Muscle of leg (tissue), 16 donors: ENCODE measurements at places on chromosomes 7 and 10. TPM values are rescaled to one million over a fixed set of nuclear protein-coding genes. Genes with fewer than 3 reads are reported as not detected.

- DNase-seq: peak; percentile 92
- H3K36me3 ChIP-seq: no peaks in the 10 kb centered on the region
- H3K4me1 ChIP-seq: peaks cover 22% of the 10 kb centered on the region
- H3K27ac ChIP-seq: peak overlapping the region; percentile 67
These were observed 159.3 kb downstream of the BMPER start for GRCh38 chr7:34064519-34065158.

DNA sequence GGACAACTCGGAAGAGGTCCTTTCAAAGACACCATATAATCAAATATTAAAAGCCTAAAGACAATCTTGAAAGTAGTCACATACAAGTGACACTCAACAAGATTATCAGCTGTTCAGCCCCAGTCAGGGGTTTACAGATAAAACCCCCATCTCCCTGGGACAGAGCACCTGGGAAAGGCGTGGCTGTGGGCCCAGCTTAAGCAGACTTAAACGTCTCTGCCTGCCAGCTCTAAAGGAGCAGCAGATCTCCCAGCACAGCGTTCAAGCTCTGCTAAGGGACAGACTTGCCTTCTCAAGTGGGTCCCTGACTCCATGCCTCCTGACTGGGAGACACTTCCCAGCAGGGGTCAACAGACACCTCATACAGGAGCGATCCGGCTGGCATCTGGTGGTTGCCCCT is 18.0 kb downstream of the CDCA7L start:
- H3K4me1 ChIP-seq: no peaks in the 10 kb centered on the region
- H3K36me3 ChIP-seq: no peaks in the 10 kb centered on the region
- H3K4me3 ChIP-seq: no peak overlapping the region
- no peaks in the 10 kb centered on the region for H3K27me3 ChIP-seq

- no peaks in the 10 kb centered on the region for H3K36me3 ChIP-seq
- H3K27ac ChIP-seq: no peak overlapping the region
- H3K4me3 ChIP-seq: no peak overlapping the region
- H3K27me3 ChIP-seq: no peaks in the 10 kb centered on the region
- no peak for DNase-seq
These were observed 31.8 kb upstream of the TM9SF3 start for GRCh38 chr10:96618653-96619052.

DNA sequence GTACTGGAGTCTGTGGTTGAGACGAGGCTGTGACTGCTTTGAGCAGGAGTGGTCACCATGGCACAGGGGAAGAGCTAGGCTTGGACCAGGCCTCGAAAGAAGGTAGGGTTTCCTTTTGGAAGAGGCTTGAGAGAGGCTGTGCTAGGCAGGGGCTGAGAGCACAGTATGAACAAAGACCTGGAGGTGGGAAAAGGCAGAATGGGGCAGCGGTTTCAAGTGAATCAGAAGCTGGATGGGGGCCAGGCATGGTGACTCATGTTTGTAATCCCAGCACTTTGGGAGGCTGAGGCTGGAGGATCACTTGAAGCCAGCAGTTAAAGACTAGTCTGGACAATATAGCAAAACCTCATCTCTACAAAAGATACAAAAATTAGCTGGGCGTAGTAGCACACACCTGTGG is 65.9 kb downstream of the CLIP2 start:
- H3K4me3 ChIP-seq: no peak overlapping the region
- no peaks in the 10 kb centered on the region for H3K27me3 ChIP-seq
- no peaks in the 10 kb centered on the region for H3K4me1 ChIP-seq
- DNase-seq: no peak
- H3K27ac ChIP-seq: no peak overlapping the region
- H3K36me3 ChIP-seq: peaks cover 38% of the 10 kb centered on the region

DNA sequence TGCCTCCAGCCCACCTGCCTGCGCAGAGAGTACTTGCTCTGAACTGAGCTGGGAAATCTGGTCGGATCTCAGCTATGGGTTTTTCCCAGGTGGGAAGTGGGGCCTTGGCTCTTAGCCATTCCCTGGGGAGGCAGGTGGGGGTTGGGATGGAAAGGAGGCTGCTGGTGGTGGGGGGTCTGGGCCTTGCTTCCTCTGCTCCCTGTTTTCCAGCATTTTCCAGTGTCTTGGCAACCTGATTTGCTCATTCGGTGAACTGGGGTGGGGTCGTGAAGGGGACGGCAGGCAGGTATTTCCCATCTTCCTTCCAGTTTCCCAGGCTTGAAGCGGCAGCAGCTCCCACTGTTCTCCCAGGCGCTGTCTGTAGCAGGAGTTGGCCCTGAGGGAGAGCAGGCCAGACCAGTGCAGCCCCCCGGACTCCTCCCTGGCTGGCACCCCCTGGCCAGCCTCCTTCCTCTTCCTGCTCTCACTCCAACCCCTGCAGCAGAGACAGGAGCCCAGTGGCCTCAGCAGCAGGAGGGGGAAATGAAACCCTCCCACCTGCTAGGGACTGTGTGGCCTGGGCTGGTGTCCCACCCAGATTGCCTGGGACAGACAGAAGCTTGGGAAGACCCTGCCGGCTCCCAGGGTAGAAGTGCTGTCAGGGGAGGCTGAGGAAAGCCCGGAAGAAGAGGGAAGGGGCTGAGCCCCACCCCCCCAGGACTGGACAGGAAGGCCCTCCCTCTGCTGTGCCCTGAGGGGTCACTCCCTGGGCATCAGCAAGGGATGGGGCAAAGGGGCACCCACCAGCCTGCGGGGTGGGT is 6.6 kb downstream of the TRIM8 start:
- peaks cover 68% of the 10 kb centered on the region for H3K4me1 ChIP-seq
- H3K27ac ChIP-seq: peak overlapping the region; percentile 13
- H3K27me3 ChIP-seq: no peaks in the 10 kb centered on the region
- H3K36me3 ChIP-seq: peaks cover 75% of the 10 kb centered on the region

The NEUROD6 gene
- total RNA-seq: 0.04 TPM

- no peaks in the 10 kb centered on the region for H3K36me3 ChIP-seq
- no peak for DNase-seq
- H3K4me1 ChIP-seq: no peaks in the 10 kb centered on the region
- H3K27ac ChIP-seq: no peak overlapping the region
- H3K4me3 ChIP-seq: no peak overlapping the region
These were observed 105.3 kb upstream of the TPK1 start for GRCh38 chr7:144941127-144941526.

The PRSS37 gene
- not detected for total RNA-seq

The OPALIN gene
- total RNA-seq: not detected

The HOXA4 gene
- total RNA-seq: 3.2 TPM

- H3K27ac ChIP-seq: peak overlapping the region; percentile 97
- peak; percentile 42 for DNase-seq
- H3K27me3 ChIP-seq: no peaks in the 10 kb centered on the region
These were observed 1.3 kb downstream of the CASP2 start for GRCh38 chr7:143289421-143289820.

The CYP2C8 gene
- total RNA-seq: 0.13 TPM

DNA sequence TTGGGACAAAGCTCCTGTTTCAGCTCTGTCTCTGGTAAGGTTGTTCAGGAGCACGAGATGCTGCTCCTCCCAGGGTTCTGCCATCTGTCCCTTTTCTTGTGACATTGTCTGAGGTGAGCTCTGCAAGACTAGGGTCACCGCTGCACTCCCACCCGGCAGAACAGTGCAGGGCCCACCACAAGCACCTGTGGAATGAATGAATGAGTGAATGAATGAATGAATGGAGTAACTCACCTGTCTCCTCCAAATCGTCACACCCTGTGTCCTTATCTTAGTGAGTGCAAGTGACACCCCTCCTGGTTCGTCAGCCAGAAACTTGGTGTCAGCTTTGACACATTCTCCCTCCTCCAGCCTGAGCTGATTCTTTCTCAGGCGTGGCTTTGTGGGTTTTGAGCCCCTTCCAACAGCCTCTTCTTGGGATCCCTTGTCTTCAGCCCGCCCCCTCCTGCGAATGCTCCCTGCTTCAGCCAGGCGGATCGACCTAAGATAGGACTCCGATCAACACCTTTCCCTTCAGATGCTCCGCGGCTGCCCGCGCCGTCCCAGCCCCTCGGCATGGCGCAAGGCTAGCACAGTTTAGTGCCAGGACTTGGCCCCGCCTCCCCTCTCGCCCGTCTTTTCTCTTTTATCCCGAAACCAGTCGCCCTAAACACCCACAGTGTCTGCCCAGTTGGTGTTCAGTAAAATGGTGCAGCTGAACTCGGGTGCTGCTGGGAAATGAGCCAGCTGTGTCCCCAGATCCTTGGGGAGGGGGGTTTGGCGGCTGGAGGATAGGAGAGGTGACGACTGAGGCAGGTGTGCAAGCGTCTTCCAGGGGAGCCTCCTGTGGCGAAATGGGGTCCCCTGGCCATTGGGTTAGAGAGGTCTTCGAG is 89.3 kb downstream of the BEND7 start:
- H3K4me3 ChIP-seq: peak overlapping the region; percentile 25
- peaks cover 36% of the 10 kb centered on the region for H3K27me3 ChIP-seq
- H3K36me3 ChIP-seq: no peaks in the 10 kb centered on the region
- no peak overlapping the region for H3K27ac ChIP-seq

The SLC26A3 gene
- total RNA-seq: not detected

The IFIT1B gene
- total RNA-seq: 1.1 TPM

DNA sequence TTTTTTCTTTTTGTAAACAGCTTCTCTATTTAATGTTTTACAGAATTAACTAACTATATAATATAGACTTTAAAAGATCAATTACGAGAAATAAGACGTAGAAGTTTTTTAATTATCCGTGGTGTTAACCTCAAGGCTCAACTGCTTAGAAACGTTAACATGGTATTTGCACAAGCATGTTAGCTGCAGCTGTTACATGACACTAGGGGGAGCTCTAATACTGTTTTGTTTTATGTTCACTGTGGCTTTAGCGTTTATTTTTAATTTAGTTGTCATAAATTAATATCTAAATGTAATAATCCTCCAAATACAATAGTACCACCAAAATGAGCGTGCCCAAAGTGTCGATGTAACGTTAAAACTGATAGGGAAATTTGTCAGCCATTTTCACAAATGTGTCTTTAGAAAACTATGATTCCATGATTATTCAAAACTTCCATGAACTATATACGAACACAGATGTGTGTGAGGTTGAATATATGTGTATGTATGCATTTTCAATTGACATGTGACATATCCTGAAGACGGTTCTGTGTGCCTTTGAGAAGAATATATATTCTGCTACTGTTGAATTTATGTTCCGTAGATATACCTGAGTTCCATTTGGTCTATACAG is 828.8 kb upstream of the MBL2 start:
- DNase-seq: peak; percentile 46
- no peak overlapping the region for H3K27ac ChIP-seq
- no peaks in the 10 kb centered on the region for H3K4me1 ChIP-seq
- H3K4me3 ChIP-seq: no peak overlapping the region
- no peaks in the 10 kb centered on the region for H3K27me3 ChIP-seq

- H3K27me3 ChIP-seq: peaks cover 23% of the 10 kb centered on the region
- DNase-seq: no peak
- no peaks in the 10 kb centered on the region for H3K36me3 ChIP-seq
- H3K4me1 ChIP-seq: peaks cover 3% of the 10 kb centered on the region
- no peak overlapping the region for H3K27ac ChIP-seq
- H3K4me3 ChIP-seq: no peak overlapping the region
These were observed 13.7 kb downstream of the NRAP start for GRCh38 chr10:113650172-113650571.

- H3K36me3 ChIP-seq: peaks cover 10% of the 10 kb centered on the region
- H3K27ac ChIP-seq: no peak overlapping the region
- H3K4me1 ChIP-seq: no peaks in the 10 kb centered on the region
- DNase-seq: no peak
These were observed 11.9 kb downstream of the TMEM106B start for GRCh38 chr7:12222889-12223579.

GRCh38 chr7:151338809-151339208 is 2.8 kb upstream of the NUB1 start:
- no peaks in the 10 kb centered on the region for H3K27me3 ChIP-seq
- H3K4me3 ChIP-seq: no peak overlapping the region
- H3K4me1 ChIP-seq: peaks cover 8% of the 10 kb centered on the region
- H3K36me3 ChIP-seq: peaks cover 3% of the 10 kb centered on the region
- H3K27ac ChIP-seq: no peak overlapping the region
- no peak for DNase-seq

GRCh38 chr10:97684866-97685394 is 2.1 kb downstream of the AVPI1 start:
- H3K4me3 ChIP-seq: no peak overlapping the region
- H3K27ac ChIP-seq: no peak overlapping the region
- no peaks in the 10 kb centered on the region for H3K36me3 ChIP-seq
- H3K4me1 ChIP-seq: peaks cover 43% of the 10 kb centered on the region

The ACSM6 gene
- total RNA-seq: not detected
